ENCODE measurements at places on chromosomes 6 and 20.

DNA sequence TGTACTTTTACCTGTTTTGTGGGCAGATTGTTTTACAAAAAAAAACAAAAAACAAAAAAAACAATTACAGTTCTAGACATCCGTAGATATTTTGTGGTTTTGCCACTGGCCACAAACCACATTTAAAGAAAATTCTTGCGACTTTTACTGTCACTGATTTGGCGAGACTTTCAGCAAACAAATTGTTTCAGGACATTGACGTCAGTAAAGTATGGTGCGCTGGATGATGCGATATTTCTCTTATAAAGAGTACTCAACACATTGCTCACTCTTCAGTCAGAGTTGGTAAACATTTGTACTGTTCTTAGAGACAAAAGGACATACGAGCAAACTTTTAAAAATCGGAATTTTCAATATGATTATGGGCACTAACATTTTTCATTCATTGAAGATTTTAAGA is 229.8 kb downstream of the HAO1 start:
- DNase-seq, result peak; percentile 14

- DNase-seq, result peak; percentile 28
Measured at GRCh38 chr6:21586740-21587178, 6.8 kb upstream of the SOX4 start.

- DNase-seq, result no peak
Measured at GRCh38 chr6:30042914-30043313, 18.2 kb upstream of the POLR1H start.

GRCh38 chr6:13698715-13699114 is 12.9 kb downstream of the RANBP9 start:
- no peak for DNase-seq

GRCh38 chr20:37864298-37864697 is 38.6 kb upstream of the VSTM2L start:
- no peak for DNase-seq

DNA sequence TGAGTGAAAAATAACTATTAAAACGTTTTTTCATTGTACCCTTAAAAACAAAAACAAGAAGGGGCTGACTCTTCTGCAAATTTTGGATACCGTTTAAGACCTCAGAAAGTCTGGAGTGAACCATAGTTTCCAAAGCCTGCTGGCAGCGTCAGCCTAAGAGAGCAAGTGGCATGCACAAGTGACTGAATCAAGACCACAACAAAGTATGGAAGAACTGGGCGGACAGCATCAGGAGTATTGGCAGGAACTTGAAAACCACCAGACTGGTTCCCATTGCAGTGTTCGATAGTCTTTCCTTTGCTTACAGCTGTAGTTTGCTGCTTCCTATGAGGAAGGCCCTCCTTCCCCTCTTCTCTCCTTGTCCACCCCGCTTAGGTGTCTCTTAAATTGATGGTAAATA is 33.7 kb upstream of the MYLIP start:
- DNase-seq, result no peak

- no peak for DNase-seq
Measured at GRCh38 chr6:161137839-161138542, 135.9 kb downstream of the AGPAT4 start.

GRCh38 chr6:54868556-54868955 is 22.0 kb downstream of the FAM83B start:
- DNase-seq, result no peak

DNA sequence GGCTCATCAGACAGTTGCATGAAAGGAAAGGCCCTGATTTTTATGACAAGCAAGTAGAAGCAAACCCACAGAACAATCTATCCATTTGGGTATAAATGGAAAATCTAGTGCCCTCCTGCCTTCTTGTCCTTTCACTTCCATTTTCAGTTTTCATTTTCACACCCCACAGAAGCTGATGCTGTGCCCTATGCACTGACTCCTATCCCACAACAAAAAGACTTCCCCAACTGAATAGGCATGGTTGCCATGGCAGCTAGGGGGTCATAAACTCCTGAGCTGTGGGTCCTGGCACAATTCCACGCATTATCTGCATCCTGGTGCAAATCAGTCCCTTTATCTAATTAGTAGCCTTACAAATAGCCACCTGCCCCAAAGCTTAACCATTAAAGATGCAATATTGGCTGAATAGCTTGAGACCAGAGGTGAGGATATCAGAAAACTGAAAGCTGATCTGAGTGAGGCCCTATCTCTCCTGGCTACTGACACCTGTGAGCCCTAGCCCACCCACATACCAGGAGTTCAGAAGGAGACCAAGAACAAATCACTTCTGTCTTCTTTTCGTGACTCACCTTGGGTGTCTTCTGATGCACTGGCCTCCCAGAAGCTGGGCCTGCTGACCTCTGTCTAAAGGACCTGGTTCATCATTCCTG is 34.9 kb upstream of the HEY2 start:
- DNase-seq, result no peak

GRCh38 chr20:1171461-1172093 is 13.2 kb downstream of the TMEM74B start:
- peak; percentile 39 for DNase-seq

DNA sequence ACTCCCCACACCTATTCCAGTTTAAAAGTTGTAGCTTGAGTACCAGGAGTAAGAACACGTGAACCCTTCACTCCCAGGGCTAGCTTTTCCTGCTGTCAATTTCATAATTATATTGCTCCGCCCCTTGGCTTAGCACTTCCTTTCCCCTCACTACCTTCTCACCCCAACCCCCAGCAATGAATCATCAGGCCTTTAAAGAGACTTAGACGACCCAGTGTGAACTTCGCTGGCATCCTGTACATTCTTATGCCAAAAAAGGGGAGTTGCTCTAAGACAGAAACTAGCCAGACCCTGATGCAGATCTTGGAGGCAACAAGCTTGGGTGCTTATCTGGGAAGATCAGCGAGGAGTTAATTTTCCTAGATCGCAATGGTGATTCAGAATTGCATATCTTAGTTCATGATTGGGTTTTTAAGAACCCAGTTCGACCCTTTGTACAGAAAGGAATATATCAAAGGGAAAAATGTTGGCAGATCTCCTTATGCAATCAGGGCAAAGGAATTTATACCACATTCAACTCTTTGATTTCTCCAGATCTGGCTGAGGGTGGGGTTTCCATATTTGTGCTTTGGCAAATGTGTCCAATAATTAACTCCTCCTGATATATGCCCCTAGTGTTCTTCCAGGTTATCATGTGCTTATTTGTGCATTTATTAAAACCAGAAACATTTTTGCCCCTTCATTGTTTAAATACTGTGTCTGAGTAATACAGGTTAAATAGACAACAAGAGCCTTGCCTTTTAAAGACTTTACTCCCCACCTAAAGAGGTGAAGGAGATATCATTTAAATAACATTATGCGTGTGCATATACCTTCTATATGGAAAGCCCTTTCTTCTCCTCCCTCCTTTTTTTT is 8.1 kb upstream of the ATXN1 start:
- DNase-seq, result peak; percentile 73

GRCh38 chr20:57450931-57451330 is 59.7 kb downstream of the RBM38 start:
- DNase-seq, result no peak

- DNase-seq, result no peak
Measured at GRCh38 chr6:30507849-30508827, 18.8 kb downstream of the HLA-E start.

DNA sequence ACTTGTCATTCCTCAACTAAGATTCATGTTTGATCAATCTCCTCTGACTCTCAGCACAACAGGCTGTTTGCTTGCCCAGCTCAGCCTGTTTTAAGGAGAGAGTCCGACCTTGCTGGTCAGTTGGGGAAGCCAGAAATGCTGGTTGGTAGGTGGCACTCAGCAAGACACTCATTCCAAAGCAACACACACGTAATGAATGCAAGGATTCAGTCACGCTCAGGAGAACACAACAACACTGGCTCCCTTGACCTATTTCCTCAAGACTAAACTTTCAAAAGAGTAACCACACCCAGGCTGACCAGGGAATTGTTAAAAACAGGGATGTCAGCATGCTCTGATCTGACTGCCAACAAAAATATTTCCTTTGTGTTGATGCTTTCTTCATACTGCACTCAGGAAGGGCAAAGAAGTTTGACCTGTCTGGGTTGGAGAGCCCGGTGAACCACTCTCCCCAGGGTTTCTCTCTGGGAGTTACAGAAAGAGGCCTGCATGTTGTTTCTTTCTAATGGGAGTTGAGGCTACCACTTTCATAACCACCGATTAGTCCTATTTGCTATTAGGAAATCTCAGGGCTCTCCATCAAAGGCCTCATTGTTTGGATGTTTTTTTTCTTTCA is 25.6 kb upstream of the PREP start:
- no peak for DNase-seq

GRCh38 chr20:36237477-36237876 is 1.2 kb downstream of the AAR2 start:
- DNase-seq, result no peak

GRCh38 chr6:36195471-36196112 is 952 bp upstream of the BRPF3 start:
- DNase-seq, result no peak

DNA sequence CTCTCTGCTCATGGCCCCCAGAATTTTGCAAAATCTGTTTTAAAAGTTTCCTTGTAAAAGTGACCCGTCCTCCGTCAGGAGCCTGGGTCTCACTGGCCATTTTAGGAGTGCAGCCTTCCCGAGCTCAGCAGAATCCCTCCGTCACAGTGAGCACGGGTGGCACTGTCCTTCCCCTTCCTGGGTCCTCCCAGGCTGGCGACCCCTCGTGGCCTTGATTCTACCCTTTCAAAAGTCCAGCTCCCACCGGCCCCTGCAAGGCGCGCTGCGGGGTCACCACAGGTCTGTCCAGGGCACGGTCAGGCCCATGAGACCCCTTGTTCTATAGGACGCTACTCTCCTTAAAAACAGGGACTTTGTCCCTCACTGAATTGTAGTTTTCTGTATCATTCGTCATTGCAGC is 112.7 kb downstream of the PSMB1 start:
- DNase-seq, result no peak

DNA sequence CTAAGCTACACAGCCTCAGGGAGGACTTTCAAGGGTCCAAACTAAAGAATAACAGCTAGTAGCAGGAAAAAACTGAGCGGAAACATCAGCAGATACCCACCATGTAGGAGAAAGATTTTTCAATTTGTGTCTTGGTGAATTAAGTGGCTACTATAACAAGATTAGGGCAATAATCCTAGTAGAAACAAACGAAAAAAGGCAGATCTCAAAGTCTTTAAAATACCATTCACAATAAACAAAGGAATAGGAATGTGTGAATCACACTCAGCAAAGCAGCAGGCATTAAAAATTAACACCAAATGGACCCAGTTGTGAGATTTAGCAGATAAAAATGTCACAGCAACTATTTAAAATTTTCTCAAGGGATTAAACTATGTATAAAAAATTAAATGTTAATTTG is 761.2 kb downstream of the TENT5A start:
- DNase-seq, result no peak

GRCh38 chr6:169167581-169168301 is 85.9 kb downstream of the THBS2 start:
- peak; percentile 75 for DNase-seq

DNA sequence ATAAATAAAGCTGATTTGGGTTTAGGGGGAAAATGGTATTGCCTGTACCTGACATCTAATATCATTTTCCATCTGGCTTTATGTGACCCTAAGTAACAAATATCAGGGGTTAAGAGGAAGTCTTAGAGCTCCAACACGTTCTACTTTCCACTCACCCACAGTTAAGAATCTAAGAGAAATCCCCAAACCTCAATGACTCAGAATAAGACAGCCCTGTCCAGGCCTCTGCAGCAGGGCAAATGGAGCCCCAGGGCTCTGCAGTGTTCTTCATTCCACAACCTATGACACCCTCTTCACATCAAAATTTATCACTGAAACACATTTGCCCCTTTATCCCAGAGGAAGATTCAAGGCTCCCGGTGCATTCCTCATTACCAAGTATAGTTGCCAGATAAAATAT is 20.3 kb upstream of the TENT5A start:
- DNase-seq, result no peak

- DNase-seq, result no peak
Measured at GRCh38 chr20:42098418-42098817, 480.2 kb upstream of the CHD6 start.

GRCh38 chr6:113616701-113617274 is 240.4 kb upstream of the MARCKS start:
- DNase-seq, result no peak

DNA sequence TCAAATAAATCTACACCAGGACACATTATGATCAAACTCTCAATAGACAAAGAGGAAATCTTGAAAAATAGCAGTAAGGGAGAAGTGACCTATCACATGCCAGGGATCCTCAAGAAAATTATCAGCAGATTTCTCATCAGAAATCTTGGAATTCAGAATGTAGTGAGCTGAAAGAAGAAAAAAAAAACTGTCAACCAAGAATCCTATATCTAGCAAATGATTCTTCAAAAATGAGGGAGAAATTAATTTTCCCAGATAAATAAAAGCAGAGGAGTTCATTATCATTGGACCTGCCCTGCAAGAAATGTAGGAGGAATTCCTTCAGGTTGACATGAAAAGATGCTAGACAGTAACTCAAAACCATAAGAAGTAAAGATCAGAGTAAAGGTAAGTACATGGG is 363.6 kb downstream of the TFAP2A start:
- no peak for DNase-seq

DNA sequence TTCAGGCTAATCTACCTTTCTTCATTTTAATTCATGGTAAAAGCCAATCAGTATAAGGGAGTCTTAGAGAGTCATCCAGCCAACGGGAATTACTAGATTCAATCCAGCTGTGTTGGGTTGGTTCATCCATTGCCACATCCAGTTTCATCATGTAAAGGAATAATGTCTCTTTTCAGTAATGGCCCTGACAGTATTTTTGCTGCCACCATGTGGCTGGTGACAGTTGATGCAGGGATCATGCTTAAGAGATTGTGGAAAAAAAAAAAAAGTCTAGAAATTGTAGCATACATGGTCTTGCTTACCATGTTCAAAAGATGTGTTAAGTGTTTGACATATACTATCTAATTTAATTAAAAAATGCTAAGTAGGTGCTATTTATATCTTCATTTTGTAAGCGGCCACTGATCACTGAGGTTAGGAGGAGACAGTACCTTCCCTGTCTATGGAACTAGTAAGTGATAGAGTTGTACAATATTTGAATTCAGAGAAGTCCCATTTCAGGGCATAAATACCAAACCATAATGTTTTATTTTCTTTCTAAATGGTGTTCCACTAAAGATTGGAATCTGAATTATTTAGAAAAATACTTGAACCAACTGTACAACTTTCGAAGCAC is 135.9 kb downstream of the KHDRBS2 start:
- peak; percentile 48 for DNase-seq

GRCh38 chr20:38514947-38515346 is 42.3 kb downstream of the RALGAPB start:
- DNase-seq, result no peak

DNA sequence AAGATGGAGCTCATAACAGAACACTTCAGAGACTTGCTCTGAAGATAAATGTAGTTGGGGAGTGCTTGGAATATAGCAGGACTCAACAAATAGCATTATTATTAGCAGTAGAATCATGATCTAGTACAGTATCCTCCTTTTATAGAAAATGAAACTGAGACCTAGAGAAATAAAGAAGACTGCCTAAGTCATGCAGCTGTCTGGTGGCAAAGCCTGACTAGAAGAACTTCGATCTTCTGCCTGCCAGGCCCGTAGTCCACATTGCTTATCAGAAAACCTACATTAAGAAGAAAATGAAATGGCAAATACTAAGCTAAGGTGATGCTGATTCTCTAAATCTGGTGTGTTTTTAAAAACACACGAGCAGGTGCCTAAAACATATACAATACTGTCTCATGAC is 46.4 kb upstream of the DST start:
- DNase-seq, result no peak

Measured in urothelium cell line (cell line).